ENCODE measurements at places on chromosomes 6 and 20. TPM values are rescaled to one million over a fixed set of nuclear protein-coding genes. Genes with fewer than 3 reads are reported as not detected.

DNA sequence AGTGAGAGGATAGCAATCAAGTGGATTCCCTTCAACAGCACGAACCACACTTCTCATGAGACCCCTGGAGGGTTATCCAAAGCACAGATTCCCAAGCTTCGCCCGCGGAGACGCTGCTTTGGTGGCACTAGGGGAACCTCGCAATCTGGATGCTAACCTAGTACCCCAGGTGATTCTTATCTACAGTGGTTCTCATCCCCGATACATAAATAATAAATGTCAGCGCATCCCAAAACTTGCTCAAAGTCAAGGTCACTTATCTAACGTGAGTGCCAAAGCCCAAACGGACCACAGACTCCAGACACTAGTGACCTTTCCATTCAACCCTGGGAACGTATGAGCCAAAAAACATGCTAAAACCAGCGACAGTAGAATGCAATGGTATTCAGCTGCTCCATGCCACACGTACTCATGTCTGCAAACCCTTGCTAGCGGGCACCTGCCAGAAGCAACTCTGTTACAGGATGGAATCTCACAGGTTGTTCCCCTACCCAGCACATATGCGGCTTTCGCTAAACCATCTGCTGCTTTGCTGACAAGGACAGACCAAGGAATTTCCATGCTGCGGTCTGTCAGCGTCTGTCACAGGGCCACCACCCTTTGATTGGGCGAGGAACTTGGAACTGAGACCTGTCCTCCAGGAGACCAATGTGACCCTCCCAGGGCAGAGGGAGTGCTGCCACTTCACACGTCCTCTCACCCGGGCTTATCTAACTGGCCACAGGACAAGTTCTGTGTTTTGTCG lies 16.8 kb downstream of the MYLK4 start:
- no peak for DNase-seq

- no peak for DNase-seq
Measured at GRCh38 chr6:130037207-130037811, 18.9 kb downstream of the L3MBTL3 start.

GRCh38 chr6:3022765-3023662 lies 23.3 kb downstream of the NQO2 start:
- peak; percentile 87 for DNase-seq

DNA sequence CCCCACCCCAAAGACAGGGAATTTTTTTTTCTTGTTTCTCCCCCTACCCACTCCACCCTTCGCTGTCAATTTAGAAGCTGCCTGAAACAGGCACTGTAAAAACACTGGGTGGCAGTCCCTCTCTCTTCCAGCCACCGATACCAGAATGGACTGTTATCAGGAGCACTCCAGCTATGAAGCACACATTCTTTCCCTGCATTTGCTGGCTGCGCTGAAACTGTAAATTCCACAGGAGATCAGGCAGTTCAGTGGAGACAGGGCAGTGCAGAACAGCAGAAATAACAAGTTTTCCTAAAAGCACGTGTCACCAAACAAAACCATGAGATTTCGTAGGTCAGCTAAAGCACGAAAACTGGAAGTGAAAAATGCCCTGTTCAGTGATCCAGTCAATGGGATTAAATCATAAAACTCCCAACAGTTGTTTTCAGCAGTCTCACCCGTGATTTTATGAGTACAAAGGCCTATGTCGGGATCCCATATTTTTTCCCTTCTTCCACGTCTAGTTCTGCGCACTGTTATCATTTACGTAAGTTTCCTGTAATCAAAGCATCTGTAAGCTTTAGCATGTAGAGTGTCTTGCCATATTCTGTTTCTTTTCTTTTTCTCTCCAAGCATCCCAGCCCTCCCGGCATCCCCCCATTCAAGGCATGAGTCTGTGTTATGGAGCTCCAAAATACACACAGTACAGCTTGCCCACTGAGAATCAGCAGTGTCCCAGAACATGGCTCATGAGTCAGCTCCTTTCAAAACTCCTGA lies 359.9 kb upstream of the EPHA7 start:
- DNase-seq, result no peak

GRCh38 chr20:5718896-5719595 lies 31.2 kb upstream of the SHLD1 start:
- DNase-seq, result no peak

DNA sequence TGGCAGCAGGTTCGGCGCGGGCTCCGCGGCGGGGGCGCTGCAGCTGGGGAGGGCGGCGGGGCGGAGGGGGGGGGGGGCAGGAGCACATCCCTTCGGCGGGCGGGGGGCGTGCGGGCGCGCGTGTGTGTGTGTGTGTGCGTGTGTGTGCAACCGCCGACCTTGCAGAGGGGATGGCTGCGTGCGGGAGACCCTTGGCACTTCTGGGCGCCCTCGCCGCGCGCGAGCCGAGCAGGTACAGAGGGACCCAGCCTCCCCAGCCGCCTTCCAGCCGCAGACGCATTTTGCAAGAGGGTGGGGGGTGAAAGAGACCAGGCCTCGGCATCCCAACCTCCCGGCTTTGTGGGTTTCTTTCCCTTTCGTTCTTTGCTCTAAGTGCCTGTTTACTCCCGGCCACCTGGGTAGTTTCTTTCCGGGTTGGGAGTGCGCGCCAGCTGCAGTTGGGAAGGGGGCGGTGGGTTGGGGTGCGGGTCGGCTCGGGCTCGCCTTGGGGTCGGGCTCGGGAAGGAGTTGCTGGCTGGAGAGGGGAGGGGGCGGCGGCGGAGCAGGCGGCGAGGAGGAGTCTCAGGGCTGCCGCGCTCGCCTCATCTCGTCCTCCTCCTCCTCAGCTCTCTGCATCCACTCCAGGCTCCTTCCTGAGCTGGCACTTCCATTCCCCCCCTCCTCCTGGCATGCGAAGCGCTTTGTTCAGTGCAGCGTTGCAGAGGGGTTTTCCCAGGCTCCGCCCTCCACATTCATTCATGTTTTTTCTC lies 620 bp downstream of the HIVEP1 start:
- DNase-seq, result peak; percentile 93

DNA sequence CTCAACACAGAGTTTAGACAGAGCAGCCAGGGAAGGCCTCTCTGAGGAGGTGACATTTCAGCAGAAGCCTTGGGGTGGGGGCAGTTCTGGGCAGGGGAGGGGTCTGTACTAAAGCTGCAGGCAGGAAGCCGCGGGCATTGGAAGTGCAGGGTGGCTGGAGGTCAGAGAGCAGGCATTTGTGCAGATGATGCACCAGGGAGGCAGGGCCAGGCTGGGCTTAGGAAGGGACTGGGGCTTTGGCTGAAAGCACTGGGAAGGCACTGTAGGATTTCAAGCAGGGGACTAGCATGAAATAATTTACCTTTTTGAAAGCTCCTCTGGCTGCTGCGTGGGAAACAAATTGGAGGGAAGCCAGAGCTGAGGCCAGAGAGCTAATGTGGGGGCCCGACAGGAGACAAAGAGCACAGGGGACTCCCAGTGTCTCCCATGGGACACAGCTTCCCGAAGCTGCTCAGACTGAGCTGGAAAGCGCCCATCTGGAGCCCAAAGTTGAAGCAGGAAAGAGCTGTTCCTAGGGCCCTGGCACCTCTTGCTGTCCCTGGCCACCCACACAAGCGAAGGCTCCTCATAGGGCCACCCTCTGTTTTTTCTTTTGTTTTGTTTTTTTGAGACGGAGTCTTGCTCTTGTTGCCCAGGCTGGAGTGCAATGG lies 19.3 kb downstream of the ADA start:
- no peak for DNase-seq

- no peak for DNase-seq
Measured at GRCh38 chr6:53369876-53370515, 21.2 kb upstream of the ELOVL5 start.

- no peak for DNase-seq
Measured at GRCh38 chr6:165636402-165637048, 26.5 kb downstream of the PDE10A start.

DNA sequence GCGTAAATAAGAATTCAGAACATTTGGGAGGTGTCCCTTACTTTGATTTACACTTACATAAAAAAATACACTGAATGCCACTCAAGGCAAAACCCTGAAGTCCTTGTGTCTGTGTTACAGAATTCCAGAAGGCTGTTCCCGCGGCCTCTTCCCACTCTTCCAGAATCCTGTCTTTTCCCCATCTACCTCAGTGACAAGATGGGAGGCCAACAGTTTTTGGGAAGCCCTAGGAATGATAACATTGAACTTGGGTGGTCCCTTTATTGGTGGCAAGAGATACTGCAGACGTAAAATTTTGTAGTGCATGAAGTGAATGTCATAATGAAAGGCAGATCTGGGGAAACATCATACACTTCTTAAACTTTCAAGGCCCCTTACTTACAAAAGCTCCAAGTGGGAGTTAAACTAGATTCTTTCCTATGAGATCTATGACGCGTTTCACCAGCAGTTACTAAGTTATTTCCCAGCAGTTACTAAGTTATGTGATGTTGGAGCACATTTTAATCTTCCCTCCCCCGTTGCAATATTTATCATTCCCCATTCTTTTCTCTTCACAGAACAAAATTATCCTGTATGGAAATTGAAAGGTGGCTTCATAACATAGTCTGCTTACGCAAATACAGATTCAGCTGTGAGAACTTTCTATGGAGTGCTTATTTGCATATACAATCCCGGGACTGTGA lies 79.5 kb downstream of the BCAS1 start:
- DNase-seq, result no peak

GRCh38 chr6:137290601-137291261 lies 71.5 kb upstream of the IFNGR1 start:
- no peak for DNase-seq

- DNase-seq, result no peak
Measured at GRCh38 chr6:161227004-161227960, 46.6 kb downstream of the AGPAT4 start.

GRCh38 chr6:39844866-39845265 lies 52.7 kb downstream of the DAAM2 start:
- DNase-seq, result no peak

DNA sequence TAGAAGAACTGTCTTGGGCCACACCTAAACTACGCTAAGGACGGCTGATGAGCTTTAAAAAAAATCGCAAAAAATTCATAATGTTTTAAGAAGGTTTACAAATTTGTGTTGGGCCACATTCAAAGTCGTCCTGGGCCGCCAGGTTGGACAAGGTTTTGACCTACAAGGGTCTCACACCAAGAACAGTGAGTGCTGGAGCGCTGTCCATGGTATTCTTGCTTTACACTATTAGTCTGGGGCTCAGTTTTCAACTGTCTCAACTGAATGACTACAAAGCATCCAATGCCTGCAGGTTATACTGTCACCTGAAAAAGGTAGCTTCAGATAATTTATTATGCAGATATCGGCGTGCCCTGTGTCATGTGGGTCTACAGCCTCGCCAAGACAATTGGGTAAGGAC lies 3.7 kb upstream of the FAXC start:
- DNase-seq, result no peak

DNA sequence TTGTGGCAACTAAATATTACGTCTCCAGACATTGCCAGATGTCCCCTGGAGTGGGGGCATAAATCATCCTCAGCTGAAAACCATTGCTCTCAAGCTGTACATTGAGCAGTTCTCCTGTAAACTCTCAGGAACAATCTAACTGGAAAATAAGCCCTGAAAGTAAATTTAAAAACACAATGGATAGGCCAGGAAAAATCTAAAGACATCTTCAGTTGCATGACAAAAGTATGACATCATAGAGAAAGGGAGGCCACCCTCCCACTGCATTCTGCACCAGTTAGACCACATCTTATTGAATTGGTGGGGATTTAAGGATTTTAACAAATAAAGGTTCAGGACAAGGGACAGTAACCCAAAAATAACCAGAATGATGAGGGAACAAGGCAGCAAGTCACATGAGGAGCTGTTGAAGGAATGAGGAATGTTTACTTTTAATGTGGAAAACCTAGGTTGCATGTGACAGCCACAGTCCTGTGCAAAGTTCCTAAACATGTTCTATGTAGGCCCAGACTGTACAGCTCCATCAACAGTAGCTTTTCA lies 5.3 kb downstream of the PLA2G7 start:
- DNase-seq, result no peak

DNA sequence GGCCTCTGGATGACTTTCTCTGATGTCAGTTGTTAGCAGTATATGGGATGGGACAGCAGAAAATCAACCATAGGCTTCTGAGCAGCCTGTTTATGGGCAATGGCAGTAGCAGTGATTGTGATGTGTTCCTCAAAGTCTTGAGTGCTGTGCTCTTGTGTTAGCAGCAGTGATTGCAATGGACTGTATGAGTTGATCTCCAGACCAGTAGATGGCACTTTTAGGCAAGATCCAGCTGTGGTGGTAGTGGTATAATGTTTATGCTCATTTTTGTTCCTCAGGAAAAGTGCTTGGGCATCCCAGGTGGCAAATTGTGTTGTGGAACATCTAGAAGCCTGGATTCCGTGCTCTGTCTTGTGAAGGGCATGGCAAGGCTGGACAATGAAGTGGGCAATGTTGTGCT lies 181.6 kb upstream of the SYNCRIP start:
- DNase-seq, result no peak

GRCh38 chr6:34143196-34143883 lies 2.5 kb downstream of the GRM4 start:
- peak; percentile 51 for DNase-seq

- DNase-seq, result no peak
Measured at GRCh38 chr6:170480050-170480692, 72.9 kb downstream of the PSMB1 start.

- no peak for DNase-seq
Measured at GRCh38 chr6:36128793-36129192, 1.5 kb upstream of the MAPK13 start.

- no peak for DNase-seq
Measured at GRCh38 chr6:85640821-85641220, 1.9 kb downstream of the SYNCRIP start.

DNA sequence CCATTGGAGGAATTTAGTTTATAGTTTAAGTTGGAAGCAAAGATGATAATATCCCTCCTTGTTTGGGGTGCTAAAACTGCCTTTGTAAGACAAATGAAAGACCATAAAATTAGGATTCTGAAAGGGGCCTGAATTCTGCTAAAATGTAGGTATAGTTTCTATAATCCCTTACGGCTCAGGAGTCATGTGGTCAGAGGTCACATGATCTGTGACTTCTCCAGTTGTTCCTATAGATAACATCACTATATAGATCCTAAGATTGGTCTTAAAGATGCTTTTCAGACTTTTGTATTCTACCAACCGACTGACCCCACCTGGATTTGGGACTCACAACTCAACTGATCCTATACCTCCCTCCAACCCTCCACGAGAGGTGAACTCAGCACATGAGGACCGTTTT lies 36.6 kb downstream of the ZNF311 start:
- no peak for DNase-seq

The ZC3H12D gene
- 18.3 TPM for polyA plus RNA-seq

The GPSM3 gene
- 263 TPM for polyA plus RNA-seq

The GRM4 gene
- polyA plus RNA-seq, result 0.02 TPM

The KIF3B gene
- 4.7 TPM for polyA plus RNA-seq

The SOX18 gene
- polyA plus RNA-seq, result 7.3 TPM

The HAO1 gene
- polyA plus RNA-seq, result not detected

The PBOV1 gene
- not detected for polyA plus RNA-seq

The GSTA3 gene
- polyA plus RNA-seq, result not detected
